ENCODE measurements at places on chromosomes 4 and X.

GRCh38 chrX:153764786-153765137 lies 713 bp downstream of the PLXNB3 start:
- no peak for DNase-seq

DNA sequence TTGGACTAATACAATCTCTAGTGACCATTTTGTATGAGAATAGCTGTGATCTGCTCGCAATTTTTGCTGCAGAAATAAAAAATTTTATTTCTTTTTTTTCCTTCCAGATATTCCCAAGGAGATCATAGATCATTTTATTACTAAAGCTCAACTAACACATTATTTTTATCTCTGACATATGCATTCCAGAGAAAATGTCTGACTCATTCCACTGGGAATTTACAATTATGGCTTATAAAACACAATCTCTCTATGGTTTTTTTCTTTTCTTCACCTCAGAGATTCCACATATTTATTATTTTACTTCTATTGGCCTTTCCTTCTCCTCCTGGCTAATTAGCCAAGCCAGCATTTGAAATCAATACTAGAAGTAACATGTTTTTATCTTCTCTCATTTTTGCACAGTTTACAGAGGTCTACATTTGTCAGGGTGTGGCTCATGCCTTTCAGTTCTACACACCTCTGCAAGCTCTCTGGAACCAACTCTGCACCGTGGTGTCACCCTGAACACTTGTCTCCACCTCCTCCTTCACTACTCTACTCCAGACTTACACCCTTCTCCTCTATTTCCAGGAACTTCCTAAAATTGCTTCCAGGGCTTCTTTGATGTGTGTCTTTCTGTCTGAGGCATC lies 59.8 kb upstream of the GPM6A start:
- no peak for DNase-seq

GRCh38 chrX:118216087-118216486 lies 99.5 kb upstream of the KLHL13 start:
- DNase-seq = no peak

DNA sequence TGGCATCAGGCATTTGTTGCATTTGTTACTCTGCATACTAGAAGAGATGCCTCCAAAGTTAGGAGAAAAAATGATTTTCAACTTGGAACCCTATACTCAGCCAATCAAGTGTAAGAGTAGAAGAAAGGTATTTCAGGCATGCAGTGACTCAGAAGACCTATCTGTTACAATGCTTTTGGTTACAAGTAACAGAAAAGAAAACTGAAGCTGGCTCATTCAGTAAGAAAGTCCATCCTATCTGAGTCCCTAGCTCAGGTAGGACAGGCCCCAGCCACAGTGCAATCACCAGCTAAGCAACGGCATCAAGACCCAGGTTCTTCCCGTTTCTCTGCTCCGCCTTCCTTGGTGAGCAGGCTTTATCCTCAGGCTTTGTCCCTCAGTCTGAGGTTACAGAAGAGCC lies 23.3 kb downstream of the MECP2 start:
- DNase-seq = no peak

GRCh38 chr4:38290914-38291313 lies 330.7 kb downstream of the PTTG2 start:
- no peak for DNase-seq

DNA sequence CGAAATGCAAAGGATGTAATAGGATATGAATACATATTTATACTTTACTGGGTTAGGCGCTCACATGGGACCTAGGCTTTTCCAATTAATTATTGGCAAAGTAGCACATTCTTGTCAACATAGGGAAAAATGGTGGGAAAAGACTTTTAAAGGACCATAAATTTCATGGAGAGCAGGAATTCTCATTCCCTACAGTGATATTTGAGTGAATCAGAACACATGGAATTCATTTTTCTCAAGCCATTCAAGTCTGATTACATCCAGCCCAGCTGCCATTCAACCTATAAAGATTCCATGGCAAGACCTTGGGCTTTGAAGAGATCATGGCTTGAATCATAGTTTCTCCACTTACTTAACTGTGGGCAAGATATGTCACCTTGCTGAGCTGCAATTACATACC lies 150.4 kb downstream of the SOWAHB start:
- no peak for DNase-seq

DNA sequence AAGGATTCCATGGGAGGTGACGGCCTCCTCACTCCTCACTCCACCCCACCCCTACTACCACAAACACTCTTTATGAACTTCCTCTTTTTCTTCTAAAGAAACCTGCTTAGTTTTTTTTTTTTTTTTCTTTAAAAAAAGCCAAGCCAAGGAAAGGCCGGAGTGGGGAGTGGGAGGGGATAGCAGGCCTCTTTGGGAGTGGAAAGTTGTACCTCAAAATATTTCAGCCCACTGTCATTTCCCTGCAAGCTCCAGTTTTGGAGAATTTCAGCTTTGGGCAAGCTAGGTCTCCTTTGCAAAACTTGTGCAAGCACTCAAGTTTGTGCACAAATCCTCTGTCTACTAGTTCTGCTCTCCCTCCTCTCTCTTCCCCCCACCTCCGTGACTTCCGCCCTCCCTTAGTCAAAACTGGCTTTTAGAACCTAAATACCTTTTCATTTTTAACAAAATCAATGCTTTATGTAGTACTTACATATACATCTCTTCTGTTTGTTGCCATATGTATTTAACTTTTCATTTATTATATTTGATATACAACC lies 512 bp upstream of the ANTXR2 start:
- DNase-seq = no peak

DNA sequence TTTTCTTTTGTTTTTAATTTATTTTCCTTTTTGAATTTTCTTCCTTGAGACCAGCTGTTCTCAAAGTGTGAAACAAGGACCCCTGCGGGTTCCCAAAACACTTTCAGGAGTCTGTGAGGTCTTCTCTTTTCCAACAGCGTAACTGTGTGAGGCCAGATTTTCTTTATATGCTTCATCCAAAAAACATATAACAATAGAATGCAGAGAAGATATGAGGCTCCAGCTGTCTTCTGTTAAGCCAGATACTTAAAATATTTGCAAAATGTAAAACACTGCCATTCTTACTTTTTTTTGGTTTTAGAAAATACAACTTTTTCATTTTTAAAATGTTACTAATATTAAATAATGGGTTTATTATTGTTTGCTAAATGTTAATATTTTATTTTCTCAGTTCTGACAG lies 27.8 kb downstream of the USP38 start:
- no peak for DNase-seq

DNA sequence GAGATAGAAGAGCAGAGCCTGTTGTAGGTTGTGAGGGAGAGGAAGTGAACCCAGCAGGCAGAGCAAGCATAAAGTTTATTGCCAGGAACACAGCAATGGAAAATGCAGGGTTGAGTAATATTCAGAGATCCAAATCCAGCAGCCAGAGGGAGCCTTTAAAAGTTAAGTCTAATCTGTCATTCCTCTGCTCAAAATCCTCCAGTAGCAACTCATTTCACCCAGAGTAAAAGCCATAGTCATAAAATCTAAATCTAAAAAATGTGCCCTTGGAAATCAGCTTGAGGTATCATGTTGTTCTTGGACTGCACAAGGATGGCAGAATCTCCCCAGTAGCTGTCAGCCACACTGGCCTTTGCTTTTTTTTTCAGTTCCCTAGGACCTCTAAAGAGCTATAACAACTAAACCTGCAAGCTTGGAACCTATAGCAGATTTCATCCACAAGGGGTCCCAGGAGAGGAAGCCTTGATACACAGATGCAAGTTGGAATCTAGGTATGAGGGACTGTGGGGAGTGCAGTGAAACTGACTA lies 62.9 kb upstream of the FRAS1 start:
- DNase-seq = no peak

DNA sequence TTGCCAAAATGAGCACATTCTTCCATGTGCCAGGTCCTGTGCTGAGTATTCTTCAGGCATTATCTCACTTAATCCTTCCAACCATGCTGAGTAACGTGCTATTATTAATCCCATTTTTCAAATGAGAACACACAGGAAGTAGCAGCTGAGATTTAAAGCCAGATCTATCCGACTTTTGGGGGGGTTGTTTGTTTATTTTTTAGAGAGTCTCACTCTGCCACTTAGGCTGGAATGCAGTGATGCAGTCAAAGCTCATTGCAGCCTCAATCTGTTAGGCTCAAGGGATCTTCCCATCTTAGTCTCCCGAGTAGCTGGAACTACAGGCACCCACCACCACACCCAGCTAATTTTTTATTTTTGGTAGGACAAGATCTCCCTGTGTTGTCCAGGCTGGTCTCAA lies 55.5 kb upstream of the TRIM2 start:
- no peak for DNase-seq

DNA sequence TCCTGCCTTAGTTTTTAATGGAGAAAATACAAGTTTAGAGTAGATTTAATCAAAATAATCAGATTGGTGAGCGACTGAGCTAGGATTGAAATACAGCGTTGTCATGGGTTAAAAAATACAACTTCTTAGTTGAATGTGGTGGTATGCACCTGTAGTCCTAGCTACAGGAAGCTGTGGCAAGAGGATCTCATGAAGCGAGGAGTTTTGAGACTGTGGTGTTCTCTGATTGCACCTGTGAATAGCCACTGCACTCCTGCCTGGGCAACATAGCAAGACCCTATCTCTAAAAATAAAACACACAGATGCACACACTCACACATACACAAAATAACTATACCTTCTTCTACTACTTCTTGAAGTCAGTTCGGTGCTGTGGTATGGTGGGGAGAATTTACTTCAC lies 19.8 kb upstream of the GBA3 start:
- no peak for DNase-seq

GRCh38 chr4:2942532-2943363 lies 20.5 kb downstream of the NOP14 start:
- DNase-seq = no peak

- DNase-seq = no peak
These were observed 23.4 kb downstream of the FBXO8 start for GRCh38 chr4:174260099-174260498.

- DNase-seq = no peak
These were observed 82.1 kb downstream of the SLC39A8 start for GRCh38 chr4:102263024-102263787.

- DNase-seq = no peak
These were observed 736 bp downstream of the BDH2 start for GRCh38 chr4:103098756-103099440.

- DNase-seq = no peak
These were observed 170.7 kb upstream of the ZCCHC13 start for GRCh38 chrX:74133156-74133796.

GRCh38 chr4:184427687-184428086 lies 46.7 kb downstream of the IRF2 start:
- DNase-seq = no peak

GRCh38 chr4:116537828-116538227 lies 547.5 kb downstream of the TRAM1L1 start:
- DNase-seq = no peak

DNA sequence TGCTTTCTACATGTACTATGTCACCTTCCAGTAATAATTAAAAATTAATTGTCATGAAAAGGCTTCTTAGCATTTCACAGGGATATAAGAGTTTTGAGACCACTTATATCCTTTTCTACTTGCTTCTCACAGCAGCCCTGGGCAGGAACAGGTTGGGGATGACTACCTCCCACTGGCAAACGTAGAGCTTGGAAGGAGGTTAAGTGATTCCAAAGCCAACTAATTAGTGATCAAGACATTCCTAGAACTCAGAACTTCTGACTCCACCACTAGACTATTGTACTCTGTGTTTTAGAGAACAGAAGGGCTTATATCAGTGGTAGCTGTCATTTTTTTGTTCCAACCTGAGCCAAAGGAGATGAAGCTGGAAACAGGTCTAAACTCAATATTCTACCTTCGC lies 364.5 kb upstream of the BOD1L1 start:
- no peak for DNase-seq

DNA sequence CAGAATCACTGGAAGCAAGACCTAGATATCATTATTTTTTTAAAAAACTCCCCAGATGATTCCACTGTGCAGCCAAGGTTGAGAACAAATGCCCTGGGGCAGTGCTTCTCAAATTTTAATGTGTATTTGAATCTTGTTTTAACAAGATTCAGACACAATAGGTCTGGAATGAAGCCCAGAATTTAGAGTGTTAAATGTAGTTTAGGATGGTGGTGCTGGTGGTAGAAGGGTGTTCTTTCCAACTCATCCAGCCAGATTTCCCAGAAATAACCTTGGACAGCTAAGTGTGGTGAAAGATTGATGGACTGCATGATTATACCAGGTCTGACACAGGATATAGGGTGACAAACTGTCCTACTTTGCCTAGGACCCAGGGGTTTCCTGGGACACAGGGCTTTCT lies 120.1 kb upstream of the MED14 start:
- DNase-seq = no peak

DNA sequence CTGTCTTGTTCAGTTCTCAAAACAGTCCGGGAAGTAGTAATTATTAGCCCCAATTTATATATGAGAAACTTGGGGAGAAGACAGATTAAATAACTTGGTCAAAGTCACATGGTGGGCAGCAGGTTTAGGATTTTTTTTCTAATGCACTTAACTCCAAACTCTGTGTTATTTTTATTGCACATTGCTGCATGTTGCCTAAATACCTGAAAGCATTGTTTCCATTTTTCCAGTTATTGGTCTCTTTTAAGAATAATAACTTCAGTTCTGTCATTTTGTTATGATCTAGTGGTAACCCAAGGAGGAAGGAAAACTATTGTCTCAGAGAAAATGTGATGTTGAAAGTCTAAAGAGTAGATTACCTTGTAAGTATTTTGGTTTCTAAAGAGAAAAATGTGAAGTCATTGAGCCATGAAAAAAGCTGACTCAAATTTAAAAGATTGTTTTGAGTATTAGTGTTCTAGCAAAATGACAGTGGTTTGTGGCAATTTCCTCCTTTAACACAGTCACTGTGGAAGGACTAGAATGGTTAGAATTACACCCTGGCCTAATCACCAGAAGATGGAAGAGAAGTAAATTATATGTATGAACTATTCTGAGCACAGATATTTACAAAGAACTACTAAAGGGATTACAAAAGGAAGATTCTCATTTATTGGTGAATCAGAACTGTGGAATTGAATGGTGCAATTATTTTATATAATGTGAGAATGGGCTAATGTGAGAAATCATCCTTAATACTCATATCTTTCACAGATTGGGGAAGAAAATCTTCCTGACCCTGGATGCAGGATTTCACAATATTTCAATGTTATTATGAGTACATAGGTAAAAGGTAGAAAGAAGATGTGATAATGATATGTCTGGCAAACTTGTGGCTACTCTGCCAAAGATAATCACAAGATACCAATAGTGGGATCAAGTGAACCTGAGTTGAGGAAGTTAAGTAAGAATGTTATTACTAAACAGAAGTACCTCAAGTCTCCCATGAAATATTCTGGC lies 21.7 kb upstream of the CXCL8 start:
- no peak for DNase-seq

GRCh38 chr4:113071274-113071673 lies 21.8 kb downstream of the ANK2 start:
- no peak for DNase-seq

DNA sequence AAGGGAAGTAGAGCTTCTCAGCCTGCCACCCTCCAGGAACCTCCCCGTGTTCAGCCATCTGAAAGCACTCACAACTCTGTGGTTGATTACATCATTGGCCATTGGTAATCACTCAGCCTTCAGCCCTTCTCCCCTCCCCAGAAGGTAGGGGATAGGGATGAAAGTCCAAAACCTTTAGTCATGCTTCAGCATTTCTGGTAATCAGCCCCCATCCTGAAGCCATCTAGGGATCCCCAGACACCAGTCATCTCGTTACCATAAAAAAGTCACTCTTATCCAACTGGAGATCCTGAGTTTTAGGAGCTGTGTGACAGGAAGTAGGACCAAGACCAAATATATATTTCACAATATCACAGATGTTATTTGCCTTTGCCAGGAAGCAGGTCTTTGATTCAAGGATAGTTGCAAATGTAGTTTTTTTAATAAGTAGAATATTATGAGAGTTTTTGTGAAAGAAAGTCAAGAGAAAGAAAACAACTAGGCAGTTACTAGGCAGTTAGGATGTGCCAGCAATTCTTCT lies 364.6 kb upstream of the NOCT start:
- no peak for DNase-seq

GRCh38 chr4:114615435-114615834 lies 16.8 kb downstream of the UGT8 start:
- DNase-seq = no peak
